ENCODE measurements at places on chromosomes 2 and 18.

GRCh38 chr2:182952741-182953450, 85.4 kb downstream of the NCKAP1 start:
- DNase-seq, result no peak

GRCh38 chr2:98355881-98356280, 9.6 kb downstream of the CNGA3 start:
- no peak for DNase-seq

- no peak for DNase-seq
Measured at GRCh38 chr2:28080911-28081310, 190.4 kb downstream of the BABAM2 start.

DNA sequence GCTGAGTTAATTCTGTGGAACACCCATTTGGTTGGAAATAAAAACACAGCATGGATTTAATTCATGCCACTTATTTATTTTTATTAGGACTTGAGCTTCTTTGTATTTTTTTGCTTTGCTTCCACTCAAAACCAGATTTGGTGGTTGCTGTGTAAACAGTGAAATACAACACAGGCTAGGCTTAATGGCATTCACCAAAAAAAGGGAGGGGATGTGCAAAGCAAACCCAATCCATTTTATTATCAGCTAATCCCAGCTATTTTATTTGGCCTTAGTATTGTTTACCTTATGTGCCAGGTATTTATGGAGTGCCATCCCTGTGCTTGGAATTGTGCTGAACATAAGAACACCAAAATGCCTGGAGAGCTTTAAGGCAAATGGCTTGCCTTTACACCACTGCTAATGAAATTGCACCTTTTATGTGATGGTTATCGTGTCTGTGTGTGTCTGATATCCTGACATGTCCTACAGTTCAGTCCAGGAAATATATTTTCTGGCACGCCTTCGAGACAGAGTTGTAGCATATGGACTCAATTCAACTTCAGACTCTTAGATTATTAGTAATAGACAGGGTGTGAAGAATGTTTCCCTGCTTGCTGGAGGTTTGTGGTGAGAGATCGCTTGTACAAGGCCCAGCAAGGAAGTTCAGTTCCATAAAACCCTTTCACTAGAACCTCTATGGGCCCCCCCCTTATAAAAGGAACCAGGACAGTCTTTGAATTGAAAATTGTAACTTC, 99.6 kb downstream of the PRPF40A start:
- no peak for DNase-seq

DNA sequence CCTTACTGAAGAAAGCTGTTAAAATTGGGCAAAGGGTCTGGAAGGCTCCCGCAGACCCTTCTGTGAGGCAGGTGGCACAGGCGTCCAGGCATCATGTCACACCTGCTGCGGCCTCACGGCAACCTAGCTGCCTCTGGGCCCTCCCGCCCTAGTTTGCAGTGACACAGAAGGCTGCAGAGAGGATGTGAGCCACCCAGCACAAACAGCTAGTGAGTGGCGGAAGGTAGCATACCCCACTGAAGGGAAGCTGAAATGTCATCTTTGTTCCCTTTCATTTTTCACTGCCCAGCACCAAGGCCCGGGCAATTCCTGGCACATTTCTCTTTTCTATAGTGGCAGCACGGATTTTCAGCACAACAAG, 53.8 kb downstream of the TRAPPC12 start:
- DNase-seq, result no peak

GRCh38 chr2:234682492-234683228, 185.8 kb upstream of the ARL4C start:
- DNase-seq, result no peak

- no peak for DNase-seq
Measured at GRCh38 chr2:100779908-100780202, 40.1 kb upstream of the NPAS2 start.

DNA sequence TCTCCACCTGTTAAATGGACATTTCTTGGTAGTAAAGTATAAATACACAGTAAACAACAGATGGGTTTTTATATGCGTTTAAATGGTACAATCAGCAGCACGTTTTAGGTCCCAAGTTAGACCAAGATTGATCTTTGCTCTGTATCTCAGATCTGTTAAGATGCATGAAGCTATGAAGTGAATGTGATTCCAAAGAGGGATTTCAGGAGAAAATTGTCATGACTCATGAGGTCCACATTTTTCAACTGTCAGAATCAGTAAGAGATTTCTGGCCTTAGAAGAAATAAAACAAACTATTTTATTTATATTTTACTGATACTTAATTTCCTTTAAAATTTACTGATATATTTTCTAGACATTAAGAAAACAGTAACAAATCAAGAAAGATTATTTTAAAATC, 142.7 kb downstream of the EML6 start:
- DNase-seq, result no peak

DNA sequence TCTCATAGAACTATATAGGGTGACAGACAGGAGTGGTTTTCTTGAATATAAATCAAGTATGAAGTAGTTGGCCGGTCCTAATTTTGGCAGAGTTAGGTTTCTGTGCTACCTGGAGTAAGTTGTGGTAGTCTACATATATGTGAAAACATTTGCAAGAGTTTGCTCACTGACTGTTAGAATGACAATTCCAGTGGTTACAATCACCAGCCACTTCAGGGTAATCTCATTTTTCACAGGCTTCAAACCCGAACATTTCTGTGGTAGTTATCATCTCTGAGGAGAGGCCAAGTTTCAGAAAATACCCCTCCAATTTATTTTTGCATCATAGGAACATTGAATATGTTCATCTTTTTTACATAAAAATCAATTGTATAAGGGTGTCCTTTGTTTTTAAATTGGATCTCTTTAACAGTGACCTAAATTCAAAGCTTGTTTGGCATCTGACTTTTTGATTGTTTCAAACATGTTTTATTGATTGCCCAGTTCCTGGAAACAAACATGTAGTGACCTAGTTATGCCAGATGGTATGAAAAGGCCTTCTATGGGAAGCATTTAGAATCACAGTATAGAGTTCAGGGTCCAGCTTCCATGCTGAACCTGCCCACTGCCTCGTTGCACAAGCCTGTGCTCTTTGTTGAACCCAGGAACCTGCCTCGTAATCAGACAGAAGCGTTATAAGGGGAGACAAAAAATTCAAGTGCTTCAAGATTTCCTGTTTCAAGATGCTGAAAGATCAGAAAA, 250.6 kb downstream of the LTBP1 start:
- DNase-seq, result no peak

GRCh38 chr2:109133746-109134145, 4.7 kb downstream of the SH3RF3 start:
- no peak for DNase-seq

GRCh38 chr2:30287190-30287840, 56.0 kb downstream of the LBH start:
- no peak for DNase-seq

GRCh38 chr2:100803334-100803733, 16.6 kb upstream of the NPAS2 start:
- DNase-seq, result no peak

GRCh38 chr18:59271606-59272220, 1.5 kb downstream of the RAX start:
- no peak for DNase-seq

DNA sequence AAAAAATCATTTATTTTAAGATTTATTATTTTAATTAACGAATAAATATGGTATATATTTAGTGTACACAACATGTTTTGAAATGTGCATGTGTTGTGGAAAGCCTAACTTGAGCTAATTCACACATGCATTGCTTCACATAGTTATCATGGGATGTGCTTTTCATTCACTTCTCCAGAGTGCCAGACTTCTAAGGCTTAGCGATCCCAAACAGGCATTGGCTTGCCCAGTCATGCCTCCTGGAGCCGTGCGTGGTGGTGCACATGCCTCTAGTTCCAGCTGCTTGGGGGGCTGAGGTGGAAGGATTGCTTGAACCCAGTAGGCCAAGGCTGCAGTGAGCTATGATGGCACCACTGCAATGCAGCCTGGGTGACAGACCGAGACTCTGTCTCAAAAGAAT, 40.5 kb downstream of the ARHGEF4 start:
- DNase-seq, result no peak

DNA sequence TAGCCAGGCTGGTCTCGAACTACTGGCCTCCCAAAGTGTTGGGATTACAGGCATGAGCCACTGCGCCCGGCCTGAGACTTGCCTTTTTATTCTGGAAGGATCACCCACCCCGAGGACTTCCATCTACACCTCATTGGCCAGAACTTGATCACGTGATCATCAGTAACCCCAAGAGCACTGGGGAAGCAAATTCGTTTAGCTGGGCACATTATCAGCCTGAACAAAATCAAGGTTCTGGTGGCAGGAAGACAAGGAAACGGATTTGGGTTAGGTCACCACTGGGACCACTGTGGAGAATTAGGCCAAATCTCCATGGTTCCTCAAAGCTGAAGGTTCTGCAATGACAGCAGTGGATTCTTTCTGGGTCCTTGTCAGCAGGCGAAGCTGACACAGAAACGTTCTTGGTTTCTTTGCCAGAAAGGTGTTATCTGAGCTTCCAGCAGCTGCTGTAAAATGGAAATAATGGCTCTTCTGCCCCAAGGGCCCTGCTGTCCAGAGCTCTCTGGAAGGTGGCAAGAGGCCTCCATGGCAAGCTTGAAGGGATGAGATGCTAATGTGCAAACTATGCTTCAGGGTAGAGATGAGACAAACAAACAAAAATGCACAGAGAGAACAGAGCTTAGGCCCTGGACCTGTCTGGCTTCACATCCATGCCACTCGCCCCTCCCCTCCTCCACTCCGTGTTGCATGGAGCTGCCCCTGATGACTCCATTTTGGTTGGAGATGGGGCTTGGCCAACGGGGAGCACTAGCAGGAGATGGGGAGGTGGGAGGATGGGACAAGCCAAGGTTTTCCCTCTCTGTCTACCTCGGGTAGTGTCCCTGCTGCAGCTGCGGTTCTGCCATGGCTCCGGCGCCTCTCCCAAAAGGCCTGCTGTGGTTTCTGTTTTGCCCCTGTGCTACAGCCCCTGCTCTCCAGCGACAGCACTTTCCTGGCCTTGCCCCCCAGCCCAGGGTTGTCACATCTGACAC, 28.4 kb downstream of the TMEM177 start:
- no peak for DNase-seq

GRCh38 chr18:22026362-22026761, 143.0 kb upstream of the GATA6 start:
- DNase-seq, result no peak

- DNase-seq, result no peak
Measured at GRCh38 chr2:204081487-204082425, 145.2 kb downstream of the ICOS start.

GRCh38 chr2:134979221-134979620, 60.6 kb downstream of the CCNT2 start:
- peak; percentile 50 for DNase-seq

DNA sequence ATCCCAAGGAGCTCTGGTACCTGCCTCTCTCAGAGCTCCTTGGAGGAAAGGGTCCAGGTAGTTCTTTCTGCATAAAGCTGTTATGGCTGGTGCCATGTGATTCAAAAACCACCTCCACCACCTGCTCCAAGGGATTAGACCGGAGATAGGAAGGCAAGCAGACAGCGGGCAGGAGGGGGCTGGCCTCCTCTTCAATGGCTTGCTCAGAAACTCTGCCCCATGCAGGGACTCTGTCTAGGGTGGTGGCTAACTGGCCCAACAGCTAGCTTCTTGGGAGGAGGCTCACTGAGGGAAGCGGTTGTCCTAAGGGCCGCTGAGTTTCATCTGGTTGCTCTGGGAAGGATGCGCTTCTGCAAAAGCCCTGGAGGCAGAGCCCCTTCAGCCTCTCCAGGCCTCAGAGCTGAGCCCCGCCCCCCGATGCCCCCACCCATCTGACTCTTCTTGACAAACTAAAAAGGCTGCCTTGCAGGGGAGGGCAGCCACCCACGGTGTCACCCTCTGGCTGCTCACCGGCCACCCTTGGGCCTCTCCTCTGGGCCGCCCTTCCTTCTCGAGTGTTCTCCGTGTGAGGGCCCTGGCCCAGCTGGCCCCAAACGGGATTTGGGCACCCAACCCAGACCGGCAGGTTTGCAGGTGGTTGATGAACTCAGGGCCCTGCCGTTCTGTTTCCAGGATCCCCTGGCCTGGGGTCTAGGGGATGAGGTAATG, 90.2 kb downstream of the MCFD2 start:
- DNase-seq, result no peak

DNA sequence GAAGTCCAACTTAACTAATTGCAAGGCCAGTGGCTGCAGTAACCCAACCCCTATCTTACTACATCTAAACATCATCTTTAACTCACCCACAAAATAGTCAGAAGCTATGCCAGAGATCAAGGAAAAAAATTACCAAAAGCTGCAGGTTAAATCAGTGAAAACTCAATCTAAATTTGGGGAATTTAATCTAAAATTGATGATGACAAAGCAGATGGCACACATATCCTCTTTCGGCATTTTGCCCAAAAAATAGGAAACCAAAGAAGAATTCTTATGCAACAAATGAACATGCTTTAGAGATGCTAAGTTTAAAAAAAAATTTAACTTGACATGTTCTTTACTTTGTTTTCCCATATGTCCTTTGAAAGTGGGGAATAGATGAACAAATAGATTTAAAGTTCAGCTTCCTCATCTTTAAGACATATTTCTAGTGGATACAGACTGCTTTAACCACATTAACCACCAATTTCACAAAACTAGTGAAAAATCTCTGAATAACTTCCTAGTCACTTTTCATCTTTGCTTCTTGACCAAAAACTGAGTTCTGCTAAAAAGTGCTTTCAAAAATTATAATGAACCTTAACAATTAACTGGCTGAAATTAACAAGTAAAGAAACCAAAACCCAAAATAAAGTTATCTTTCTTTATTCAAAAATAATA, 74.3 kb upstream of the CCDC150 start:
- no peak for DNase-seq

DNA sequence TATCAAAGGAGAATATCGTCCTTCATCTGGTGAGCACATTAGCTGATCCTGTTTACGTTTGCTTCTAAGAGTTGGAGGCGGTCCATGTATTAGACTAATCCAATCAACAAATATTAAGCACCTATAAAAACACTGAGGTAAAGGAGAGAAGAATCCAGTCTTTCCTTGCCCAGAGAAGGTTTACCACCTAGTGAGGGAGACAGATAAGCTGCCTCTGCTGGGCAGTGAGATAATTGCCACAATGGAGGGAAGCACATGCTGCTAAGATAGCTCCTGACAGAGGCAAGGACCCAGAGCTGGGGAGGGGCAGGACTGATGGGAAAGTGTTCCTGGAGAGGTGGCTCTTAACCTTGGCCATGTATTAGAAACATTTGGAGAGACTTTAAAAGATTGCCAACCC, 36.7 kb upstream of the ST8SIA5 start:
- no peak for DNase-seq
